H7 (cell line): ENCODE measurements at places on chromosomes 2 and 18. TPM values are rescaled to one million over a fixed set of nuclear protein-coding genes. Genes with fewer than 3 reads are reported as not detected.

Gene ZNF397
- 17.5 and 30.0 TPM in 2 replicates for total RNA-seq

Gene CD207
- not detected in 2 replicates for total RNA-seq

Gene IL1R2
- 0.17 and 0.44 TPM in 2 replicates for total RNA-seq

Gene NXPH2
- total RNA-seq: 0.55 TPM in 1 of 2 replicates, not detected in the other

Gene TMEM150A
- total RNA-seq: 15.7 and 17.9 TPM in 2 replicates

Gene ANO7
- total RNA-seq: 2.0 and 4.0 TPM in 2 replicates

Gene RAB27B
- 0.11 TPM in 1 of 2 replicates, not detected in the other for total RNA-seq

Gene IL36RN
- not detected in 2 replicates for total RNA-seq

Gene DNAJC5G
- not detected in 2 replicates for total RNA-seq
